ENCODE measurements at places on chromosomes 3 and 15.

DNA sequence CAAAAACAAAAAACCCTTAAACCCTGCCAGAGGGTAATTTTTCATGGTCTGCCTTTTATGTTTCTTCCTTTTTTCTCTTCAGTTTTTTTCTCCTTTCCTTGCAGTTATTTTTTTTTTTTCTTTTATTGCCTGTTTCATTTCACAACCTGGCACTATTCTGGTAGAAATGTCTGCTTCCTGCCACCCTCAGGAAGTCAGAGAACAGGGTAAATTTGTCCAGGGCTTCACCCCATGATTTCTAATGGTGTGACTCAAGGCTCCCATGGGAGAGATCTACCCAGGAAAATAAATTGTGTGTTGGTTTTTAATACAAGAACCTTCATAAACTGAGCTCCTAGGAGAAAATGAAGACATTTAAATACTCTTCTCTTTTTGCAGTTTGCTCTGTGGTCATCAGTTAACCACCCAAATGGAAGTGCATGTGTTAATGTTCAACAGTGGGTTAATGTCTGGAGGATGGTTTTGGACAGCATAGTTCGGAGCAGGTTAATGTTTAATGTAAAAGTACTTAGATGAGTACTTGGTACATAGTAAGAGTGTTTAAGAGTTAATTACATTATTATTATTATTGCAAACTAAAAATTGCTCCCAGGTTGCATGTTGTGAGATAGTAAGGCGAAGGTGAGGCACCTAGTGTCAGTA, 45.9 kb downstream of the CGNL1 start:
- no peak for DNase-seq

GRCh38 chr15:71802770-71803169, 7.6 kb upstream of the NR2E3 start:
- DNase-seq = no peak

GRCh38 chr15:48721061-48721810, 75.7 kb upstream of the FBN1 start:
- DNase-seq = no peak

DNA sequence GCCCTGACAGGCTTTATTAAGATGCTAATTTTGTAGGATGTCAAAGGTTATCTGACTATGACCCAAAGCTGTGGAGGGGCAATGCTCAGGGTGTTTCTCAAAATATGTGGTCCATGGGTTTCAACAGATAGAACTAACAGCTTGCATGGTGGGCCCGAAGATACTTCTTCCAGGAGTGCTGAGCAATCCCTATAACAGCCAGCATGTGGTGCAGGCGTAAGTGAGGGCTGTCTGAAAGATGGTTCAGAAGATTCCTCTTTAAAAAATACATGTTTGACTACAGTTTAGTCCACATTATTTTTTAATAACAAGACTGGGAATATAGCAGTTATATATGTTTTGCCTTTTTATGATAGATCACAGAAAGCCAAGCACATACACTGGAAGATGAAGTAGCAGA, 7.6 kb downstream of the SCG3 start:
- no peak for DNase-seq

DNA sequence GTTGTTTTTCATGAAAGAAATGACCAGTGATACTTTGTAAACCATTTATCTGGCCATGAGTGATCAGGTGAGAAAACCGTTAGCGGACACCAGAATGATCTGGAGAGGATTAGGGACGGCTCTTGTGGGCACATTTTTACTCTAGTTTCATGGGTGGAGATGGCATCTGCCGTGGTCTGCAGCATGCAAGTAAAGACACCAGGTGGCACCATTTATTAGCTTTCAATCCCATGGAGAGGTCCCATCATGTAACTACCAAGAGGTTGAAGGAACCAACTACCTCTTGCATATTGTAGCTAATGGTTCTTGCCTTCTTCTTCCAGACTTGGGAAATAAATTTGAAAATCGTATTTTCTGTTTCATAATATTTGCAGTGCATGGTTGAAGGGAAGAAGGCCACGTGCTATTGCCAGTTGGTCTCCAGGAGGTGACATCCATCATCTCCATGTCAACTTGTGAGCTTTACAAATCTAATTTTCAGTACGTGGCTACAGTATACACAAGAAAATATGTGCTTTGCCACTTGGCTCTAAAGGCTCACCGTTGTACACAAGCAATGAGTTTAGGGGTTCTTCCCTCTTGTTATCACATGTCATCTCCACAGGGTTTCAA, 1.5 kb upstream of the MAPKBP1 start:
- DNase-seq = peak; percentile 28

DNA sequence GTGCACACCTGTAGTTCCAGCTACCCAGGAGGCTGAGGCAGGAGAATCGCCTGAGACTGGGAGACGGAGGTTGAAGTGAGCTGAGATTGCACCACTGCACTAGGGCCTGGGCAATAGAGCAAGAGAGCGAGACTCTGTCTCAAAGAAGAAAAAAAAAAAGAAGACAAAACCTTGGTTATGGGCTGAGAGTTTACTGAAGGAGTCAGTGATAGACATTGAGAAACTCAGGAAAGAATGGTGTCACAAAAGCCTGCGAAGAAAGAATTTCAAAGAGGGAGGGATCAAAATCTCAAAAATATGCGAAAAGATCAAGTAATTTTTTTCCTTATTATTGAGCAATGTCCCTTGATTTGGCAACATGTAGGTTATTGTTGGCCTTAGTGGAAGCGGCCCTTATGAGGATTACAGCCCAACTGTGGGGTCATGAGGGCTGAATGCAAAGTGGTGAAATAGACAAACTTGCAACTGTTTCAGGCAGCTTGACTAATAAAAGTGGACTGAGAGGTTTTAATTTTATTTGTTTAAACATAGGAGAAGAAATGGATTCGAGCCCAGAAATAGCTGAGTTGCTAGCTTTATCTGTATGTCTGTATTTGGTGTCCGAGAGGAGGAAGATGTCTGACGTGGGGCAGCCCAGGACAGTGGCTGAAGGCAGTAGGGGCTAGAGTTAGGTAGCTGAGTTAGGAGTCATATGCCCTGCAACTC, 18.8 kb upstream of the CELF6 start:
- DNase-seq = no peak

DNA sequence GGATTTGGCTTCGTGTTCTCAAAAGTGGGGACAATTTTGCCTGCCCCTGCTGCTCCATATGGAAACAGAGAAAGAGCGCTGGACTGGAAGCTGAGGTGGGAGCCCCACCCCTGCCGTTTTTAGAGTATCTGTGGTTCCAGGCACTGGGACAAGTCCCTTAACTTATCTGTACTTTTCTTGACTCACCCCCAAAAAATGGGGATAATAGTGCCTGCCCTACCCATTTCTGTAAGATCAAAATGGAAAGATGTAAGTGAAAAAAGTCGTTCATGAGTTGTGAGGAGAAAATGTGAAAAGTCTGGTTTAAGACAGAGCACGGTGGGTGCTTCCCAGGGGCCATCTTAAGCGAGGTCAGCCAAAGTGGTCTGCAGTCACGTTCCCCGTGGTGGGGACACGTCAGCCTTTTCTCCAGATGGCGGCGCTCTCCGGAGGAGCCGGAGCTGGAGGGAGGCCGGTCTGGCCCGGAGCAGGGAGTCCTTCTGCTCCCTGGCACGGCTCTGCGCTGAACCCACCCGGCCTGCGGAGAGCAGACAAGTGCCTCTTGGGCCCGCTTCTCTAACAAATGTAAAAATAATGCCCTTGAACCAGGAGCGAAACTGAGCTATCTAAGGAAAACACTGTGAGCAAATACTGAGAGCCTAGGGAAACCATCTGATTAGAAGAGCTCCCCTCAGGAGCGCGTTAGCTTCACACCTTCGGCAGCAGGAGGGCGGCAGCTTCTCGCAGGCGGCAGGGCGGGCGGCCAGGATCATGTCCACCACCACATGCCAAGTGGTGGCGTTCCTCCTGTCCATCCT, at the start of gene CLDN18:
Gene CLDN18, plus strand, starts transcription at position 690 of the 797 bp plus-strand sequence. Its CDS starts 61 bp downstream, at position 751.
- no peak for DNase-seq

- peak; percentile 65 for DNase-seq
These were observed 125.8 kb upstream of the GALNT15 start for GRCh38 chr3:16048435-16049318.

DNA sequence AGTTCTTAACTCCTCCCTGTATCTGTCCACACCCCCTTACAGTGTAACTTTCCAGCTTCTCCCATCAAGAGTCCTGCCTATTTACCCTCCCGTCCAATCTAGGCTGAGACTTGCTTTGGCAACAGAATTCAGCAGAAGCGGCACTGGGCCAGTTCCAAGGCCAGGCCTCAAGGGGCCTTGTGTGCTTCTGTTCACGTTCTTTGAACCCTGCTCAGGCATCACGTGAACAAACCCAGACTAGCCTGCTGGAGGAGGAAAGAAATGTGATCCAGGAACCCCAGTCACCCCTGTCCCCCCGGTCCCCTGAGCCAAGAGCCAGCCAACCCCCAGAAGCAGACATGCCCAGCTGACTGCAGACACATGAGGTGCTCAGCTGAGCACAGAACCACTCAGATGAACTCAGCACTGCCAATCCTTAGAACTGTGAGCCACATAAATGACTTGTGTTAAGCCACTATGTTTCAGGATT, 76.1 kb upstream of the DCLK3 start:
- DNase-seq = no peak

DNA sequence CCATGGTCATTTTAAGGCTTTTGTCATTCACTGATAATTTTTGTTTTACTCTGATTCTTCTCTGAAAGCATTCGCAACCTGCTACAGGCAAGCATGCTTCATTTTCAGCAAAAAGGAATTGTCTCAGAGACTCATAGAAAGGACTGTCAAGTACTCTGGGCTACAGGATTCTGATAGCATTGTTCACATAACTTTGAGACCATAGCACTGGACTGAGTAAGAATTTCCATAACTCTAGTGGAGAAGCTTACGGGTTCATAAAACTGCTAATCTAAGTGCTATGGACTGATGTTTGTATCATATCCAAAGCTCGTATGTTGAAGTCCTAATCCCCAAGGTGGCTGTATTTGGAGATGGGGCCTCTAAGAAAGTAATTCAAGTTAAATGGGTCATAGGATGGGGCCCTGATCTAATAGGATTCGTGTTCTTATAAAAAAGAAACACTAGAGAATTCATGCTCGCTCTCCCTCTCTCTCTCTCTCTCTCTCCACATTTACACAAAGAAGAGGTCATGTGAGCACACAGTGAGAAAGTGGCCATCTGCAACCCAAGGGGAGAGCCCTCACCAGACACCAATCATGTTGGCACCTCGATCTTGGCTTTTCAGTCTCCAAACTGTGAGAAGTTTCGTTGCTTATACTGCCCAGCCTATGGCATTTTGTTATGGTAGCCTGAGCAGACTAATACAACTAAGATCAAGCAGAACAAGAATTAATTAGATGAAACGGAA, 60.4 kb downstream of the CRYGS start:
- DNase-seq = no peak

DNA sequence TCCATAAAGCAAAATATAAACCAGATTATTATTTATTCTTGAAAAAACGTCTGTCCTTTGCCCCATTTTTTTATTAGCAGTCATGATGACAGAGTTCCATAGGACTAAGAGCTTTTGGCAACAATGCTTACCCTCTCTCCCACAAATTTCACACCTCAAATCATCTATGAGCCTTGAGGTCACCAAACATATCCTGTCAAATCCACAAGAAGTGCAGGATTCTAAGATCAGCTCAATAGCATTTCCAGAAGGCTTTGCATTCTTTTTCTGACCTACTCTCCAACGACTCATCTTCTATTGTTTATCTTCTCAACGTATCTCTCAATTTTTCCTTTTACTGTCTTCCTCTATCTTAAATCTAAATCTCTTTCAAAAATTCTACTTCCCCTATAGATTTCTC, 619.1 kb upstream of the BCHE start:
- DNase-seq = no peak

DNA sequence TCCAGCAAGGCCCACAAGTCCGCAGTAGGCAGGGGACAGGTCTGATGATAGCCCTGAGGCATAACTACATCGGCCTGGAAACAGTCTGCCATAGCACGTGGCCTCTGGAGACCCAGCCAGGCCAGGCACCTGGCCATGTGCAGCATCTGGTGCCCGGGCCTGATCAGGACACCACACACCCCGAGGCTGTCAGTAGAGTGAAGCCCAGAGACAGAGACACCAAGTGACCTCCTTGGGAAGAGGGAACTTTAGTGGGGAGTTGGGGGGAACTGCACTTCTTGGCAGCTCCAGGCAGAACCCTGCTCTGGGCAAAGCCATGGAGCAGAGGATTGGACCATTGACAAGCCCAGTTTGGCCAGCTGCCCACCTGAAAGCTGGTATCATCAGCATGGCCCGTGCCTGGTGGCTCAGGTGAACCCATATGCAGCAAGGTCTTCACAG, 1.2 kb downstream of the SHISA5 start:
- no peak for DNase-seq

GRCh38 chr3:170697131-170697530, 111.3 kb upstream of the SLC7A14 start:
- no peak for DNase-seq

- no peak for DNase-seq
These were observed 56.2 kb downstream of the B3GNT5 start for GRCh38 chr3:183309276-183309675.

GRCh38 chr3:38119821-38120692, 16.9 kb downstream of the ACAA1 start:
- DNase-seq = no peak

DNA sequence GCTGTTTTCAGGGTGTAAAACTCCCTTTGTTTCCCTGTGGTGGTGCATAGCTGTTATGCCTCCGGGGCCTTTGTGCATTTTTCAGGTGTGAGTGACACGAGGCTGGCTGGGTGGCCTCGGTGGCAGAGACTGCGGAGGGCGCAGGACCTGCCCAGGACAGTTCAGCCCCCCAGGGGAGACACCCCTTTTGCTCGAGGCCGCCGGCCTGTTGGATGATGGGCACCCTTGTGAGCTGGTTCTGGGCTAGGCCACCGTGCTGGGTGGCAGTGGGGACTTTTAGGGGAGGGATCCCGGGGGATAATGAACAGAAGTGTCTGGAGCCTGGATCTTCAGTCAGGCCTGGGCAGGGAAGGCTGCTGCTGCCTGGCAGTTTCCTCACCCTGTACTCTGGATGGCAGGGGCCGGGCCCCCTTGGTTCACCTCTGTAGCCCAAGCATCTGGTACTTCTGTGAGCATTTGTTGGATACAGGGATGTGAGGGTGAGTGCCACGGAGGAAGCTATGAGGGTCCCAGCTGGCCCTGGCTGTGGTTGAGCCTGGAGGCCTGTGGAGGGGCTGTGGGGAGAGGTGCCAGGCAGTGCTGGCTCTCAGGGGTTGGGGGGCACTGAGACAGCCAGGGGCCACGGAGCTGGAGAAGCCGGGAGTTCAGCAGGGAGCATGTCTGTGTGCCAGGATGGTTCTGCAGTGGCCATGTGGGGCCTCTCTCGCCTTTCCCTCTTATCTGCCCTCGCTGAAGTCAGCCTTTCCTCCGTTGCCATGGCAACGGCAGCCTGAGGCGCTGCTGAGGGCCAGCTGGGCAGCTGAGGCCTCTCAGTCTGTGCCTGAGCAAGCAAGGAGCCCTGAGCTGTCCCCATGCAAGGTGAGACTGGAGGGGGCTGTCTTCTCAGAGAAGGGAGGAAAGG, 49.0 kb downstream of the KY start:
- DNase-seq = no peak

Measured in KG1 (cell line).